A549 treated with CORT108297 at 1 μM for 4 hours (cell line): ENCODE measurements at places on chromosomes 11 and 22. TPM values are rescaled to one million over a fixed set of nuclear protein-coding genes. Genes with fewer than 3 reads are reported as not detected.

The SEPTIN3 gene
- total RNA-seq, result 1.0 to 1.4 TPM (median 1.2 TPM) in 5 replicates

The SPDYC gene
- total RNA-seq, result not detected in 5 replicates

The OR8J3 gene
- not detected in 5 replicates for total RNA-seq

The NUDT8 gene
- 5.9 to 14.0 TPM (median 13.1 TPM) in 5 replicates for total RNA-seq

The JHY gene
- total RNA-seq, result 3.2 to 4.3 TPM (median 3.3 TPM) in 5 replicates

The OR11H1 gene
- not detected in 5 replicates for total RNA-seq

The GUCY1A2 gene
- 0.02 to 0.08 TPM (median 0.07 TPM) in 5 replicates for total RNA-seq
